ENCODE measurements at places on chromosomes 7 and 10. TPM values are rescaled to one million over a fixed set of nuclear protein-coding genes. Genes with fewer than 3 reads are reported as not detected.

- no peak overlapping the region for H3K4me3 ChIP-seq
- H3K27me3 ChIP-seq, result no peaks in the 10 kb centered on the region
- no peak overlapping the region for H3K27ac ChIP-seq
- H3K36me3 ChIP-seq, result no peaks in the 10 kb centered on the region
These were observed 61.0 kb upstream of the AOAH start for GRCh38 chr7:36784991-36785940.

GRCh38 chr10:73774637-73775036 lies 7.2 kb upstream of the CHCHD1 start:
- no peak overlapping the region for H3K27ac ChIP-seq
- H3K4me1 ChIP-seq, result no peaks in the 10 kb centered on the region
- no peaks in the 10 kb centered on the region for H3K36me3 ChIP-seq
- H3K27me3 ChIP-seq, result no peaks in the 10 kb centered on the region
- peak overlapping the region; percentile 2 for H3K4me3 ChIP-seq

DNA sequence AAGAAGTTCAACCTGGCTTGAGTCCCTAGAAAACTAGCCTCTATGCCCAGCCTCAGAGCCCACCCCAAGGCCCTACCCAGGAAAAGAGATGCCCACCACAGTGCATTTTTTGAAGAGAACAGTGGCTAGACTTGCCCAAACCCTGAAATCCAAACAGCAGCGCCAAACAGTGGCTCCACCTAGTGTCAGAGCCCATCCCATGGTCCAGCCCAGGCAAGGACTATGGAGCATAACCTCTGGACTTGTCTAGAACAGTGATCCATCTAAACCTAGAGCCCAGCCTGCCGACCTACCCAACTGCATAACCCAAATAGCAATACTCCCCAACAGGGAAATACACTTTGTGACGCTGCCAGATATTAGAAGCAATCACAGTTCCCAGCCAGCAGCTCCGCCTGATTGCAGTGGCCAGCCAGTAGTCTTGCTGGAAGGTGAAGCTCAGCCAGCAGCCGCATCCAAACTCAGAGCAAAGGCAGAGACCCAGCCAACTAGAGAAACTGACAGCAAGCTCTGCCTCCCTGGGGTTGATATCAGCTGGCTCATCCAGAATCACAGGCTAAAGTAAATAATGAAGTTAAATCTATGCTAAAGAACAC lies 44.5 kb downstream of the HBP1 start:
- H3K27me3 ChIP-seq, result no peaks in the 10 kb centered on the region
- no peak overlapping the region for H3K4me3 ChIP-seq
- H3K4me1 ChIP-seq, result no peaks in the 10 kb centered on the region
- H3K27ac ChIP-seq, result no peak overlapping the region
- H3K36me3 ChIP-seq, result no peaks in the 10 kb centered on the region

GRCh38 chr10:60289800-60290199 lies 99.9 kb downstream of the ANK3 start:
- H3K4me3 ChIP-seq, result no peak overlapping the region
- no peaks in the 10 kb centered on the region for H3K27me3 ChIP-seq
- H3K4me1 ChIP-seq, result peaks cover 4% of the 10 kb centered on the region
- no peak overlapping the region for H3K27ac ChIP-seq
- no peaks in the 10 kb centered on the region for H3K36me3 ChIP-seq
- DNase-seq, result no peak

DNA sequence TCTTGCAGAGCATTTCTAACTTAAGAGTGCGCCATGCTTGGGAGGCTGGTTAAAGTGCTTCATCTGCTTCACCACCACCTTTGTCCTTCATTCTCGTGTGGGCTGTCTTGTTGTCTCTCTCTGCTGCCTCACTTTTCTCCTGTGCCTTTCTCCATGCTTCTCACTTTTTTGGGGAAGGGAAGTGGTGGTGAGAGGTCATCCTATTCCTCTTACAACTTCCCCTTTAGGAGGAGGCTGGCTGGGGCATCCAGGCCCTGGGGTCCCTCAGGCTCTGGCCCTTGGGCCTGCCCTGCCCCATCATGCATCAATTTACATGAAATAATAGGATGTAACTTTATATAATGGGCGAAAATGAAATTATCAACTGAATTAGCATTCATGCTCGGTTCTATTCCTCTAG lies 39.9 kb upstream of the PIP4K2A start:
- no peaks in the 10 kb centered on the region for H3K36me3 ChIP-seq
- no peak overlapping the region for H3K27ac ChIP-seq
- H3K27me3 ChIP-seq, result no peaks in the 10 kb centered on the region
- DNase-seq, result no peak

GRCh38 chr7:46613116-46613515 lies 692.0 kb upstream of the IGFBP3 start:
- no peak for DNase-seq
- no peaks in the 10 kb centered on the region for H3K27me3 ChIP-seq
- H3K36me3 ChIP-seq, result no peaks in the 10 kb centered on the region

DNA sequence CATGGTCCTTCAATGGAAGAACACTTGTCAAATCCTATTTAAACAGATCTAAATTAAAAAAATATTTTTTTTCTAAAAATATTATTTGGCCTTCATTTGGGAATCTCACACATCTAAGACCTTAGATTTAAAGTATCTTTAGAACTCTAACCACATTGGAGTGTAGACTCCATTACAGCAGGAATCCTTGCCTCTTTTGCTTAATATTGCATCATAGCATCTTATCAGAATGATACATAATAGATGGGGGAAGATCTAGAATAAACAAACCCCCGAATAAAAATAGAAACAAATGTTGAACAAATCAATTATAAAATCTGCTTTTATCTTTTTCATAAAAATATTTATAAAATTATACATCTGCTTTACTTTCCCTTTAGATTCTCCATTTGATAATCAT lies 27.6 kb upstream of the EPC1 start:
- no peaks in the 10 kb centered on the region for H3K4me1 ChIP-seq
- no peaks in the 10 kb centered on the region for H3K36me3 ChIP-seq
- H3K4me3 ChIP-seq, result no peak overlapping the region
- no peak overlapping the region for H3K27ac ChIP-seq

- H3K27ac ChIP-seq, result no peak overlapping the region
- H3K4me3 ChIP-seq, result no peak overlapping the region
- DNase-seq, result no peak
- H3K27me3 ChIP-seq, result no peaks in the 10 kb centered on the region
- H3K36me3 ChIP-seq, result no peaks in the 10 kb centered on the region
These were observed 39.1 kb upstream of the GNAI1 start for GRCh38 chr7:80095545-80095944.

- no peaks in the 10 kb centered on the region for H3K36me3 ChIP-seq
- no peak overlapping the region for H3K4me3 ChIP-seq
- H3K27me3 ChIP-seq, result no peaks in the 10 kb centered on the region
- no peak for DNase-seq
These were observed 1239.2 kb downstream of the REEP3 start for GRCh38 chr10:64760371-64760770.

DNA sequence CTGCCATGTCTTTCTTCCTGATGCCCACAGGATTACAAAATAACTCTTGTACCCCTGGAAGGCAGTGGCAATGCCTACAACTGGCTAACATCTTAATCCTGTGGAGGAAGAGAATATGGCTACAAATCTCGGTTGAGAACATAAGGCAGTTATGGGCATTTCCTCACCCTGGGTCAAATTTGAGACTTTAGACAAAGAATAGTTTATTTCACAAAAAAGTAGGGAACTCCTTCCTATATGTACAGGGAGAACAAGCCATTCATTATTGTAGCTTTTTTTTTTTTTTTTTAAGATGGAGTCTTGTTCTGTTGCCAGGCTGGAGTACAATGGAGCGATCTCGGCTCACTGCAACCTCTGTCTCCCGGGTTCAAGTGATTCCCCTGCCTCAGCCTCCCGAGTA lies 2.6 kb downstream of the ALDH18A1 start:
- no peaks in the 10 kb centered on the region for H3K4me1 ChIP-seq
- H3K27ac ChIP-seq, result no peak overlapping the region
- H3K4me3 ChIP-seq, result no peak overlapping the region
- no peaks in the 10 kb centered on the region for H3K36me3 ChIP-seq

- H3K4me1 ChIP-seq, result no peaks in the 10 kb centered on the region
- H3K27ac ChIP-seq, result no peak overlapping the region
- H3K27me3 ChIP-seq, result no peaks in the 10 kb centered on the region
- no peak overlapping the region for H3K4me3 ChIP-seq
These were observed 135.1 kb downstream of the ZMIZ1 start for GRCh38 chr10:79203833-79204232.

- no peak for DNase-seq
- no peak overlapping the region for H3K4me3 ChIP-seq
- no peak overlapping the region for H3K27ac ChIP-seq
These were observed 123.1 kb downstream of the DKK1 start for GRCh38 chr10:52437205-52437646.

- no peak for DNase-seq
- no peaks in the 10 kb centered on the region for H3K36me3 ChIP-seq
- H3K4me3 ChIP-seq, result no peak overlapping the region
- H3K27me3 ChIP-seq, result no peaks in the 10 kb centered on the region
- no peak overlapping the region for H3K27ac ChIP-seq
- H3K4me1 ChIP-seq, result no peaks in the 10 kb centered on the region
These were observed 479.6 kb downstream of the GATA3 start for GRCh38 chr10:8534096-8534495.

GRCh38 chr7:141483044-141483443 lies 68.2 kb upstream of the AGK start:
- no peaks in the 10 kb centered on the region for H3K36me3 ChIP-seq
- H3K4me1 ChIP-seq, result no peaks in the 10 kb centered on the region
- no peak overlapping the region for H3K4me3 ChIP-seq

GRCh38 chr10:96374985-96375830 lies 16.4 kb upstream of the OPALIN start:
- H3K36me3 ChIP-seq, result no peaks in the 10 kb centered on the region
- DNase-seq, result peak; percentile 93
- H3K27me3 ChIP-seq, result no peaks in the 10 kb centered on the region

- peak; percentile 89 for DNase-seq
- peak overlapping the region; percentile 63 for H3K4me3 ChIP-seq
These were observed 515 bp downstream of the GSDME start for GRCh38 chr7:24756545-24757352.

The DHX32 gene
- 22.6 TPM for total RNA-seq

The IGFBP3 gene
- 143 TPM for total RNA-seq

The JAZF1 gene
- 23.8 TPM for total RNA-seq

The MUC12 gene
- 0.88 TPM for total RNA-seq

The GNAT3 gene
- total RNA-seq, result not detected

Data from aorta (tissue), 5 donors.